ENCODE measurements at places on chromosomes 3 and 15. TPM values are rescaled to one million over a fixed set of nuclear protein-coding genes. Genes with fewer than 3 reads are reported as not detected.

GOLGA8G gene
- not detected for total RNA-seq

MME gene
- 19.5 TPM for total RNA-seq

DNA sequence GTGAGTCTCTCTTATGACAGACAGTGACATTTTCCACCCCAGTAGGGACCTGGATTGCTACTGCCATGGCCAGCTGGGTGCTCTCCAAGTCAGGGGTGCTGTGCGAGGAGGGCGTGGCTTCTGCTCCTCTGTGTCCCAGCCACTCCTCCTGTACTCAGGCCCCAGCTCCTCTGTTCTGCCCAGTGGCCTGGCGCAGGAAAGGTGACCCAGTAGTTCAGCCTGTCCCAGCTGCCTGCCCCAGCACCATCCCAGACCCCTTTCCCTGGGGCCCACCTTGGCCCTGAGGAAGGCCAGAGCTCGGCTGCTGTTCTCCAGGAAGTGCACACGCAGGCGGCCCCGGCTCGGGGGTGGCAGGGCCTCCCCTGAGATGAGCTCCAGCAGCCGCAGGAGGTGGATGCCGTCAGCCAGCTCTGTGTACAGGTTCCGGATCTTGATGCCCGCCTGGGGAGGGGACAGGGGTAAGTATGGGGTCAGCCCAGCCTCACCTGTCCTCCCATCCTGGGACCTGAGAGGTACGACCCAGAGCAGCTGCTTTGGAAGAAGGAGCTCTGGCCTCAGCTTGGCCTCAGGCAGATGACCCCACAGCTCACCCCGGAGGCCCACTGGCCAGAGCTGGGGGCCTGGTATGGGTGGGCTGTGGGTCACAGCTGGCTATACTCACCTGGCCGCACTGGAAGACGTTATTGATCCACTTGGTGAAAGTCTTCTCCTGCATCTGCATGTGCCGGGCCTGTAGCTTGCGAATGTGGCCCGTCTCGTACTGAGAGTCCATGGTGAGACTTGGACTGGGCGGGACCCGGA lies 1.0 kb downstream of the SPTBN5 start:
- no peak for DNase-seq

- DNase-seq = no peak
These were observed 101.7 kb upstream of the EIF1B start for GRCh38 chr3:40207796-40208195.

GRCh38 chr3:108296239-108296638 lies at the start of gene HHLA2:
Gene HHLA2, plus strand, starts transcription at chr3:108296548. Its CDS starts 55,266 bp downstream, at chr3:108351814.
- DNase-seq = no peak

DNA sequence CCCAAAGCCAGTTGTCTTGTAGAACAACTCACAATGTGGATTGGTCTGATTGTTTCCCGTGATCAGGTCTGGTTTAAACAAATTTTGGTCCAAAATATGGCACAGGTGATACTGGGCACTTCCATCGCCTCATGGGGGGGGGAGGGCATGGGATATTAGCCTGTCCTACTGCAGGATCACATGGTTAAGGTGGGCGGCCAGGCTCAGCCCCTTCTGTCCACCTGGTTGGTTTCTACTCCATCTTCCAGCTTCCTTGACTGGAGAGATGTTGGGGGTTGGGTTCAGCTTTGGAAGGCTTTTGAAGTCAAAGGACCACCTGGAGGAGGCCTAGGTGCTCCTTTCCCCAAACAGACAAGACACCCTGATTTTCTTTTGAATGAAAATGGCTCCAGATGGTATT lies 7.2 kb downstream of the KLF13 start:
- no peak for DNase-seq
